ENCODE measurements at places on chromosomes 11 and 22. TPM values are rescaled to one million over a fixed set of nuclear protein-coding genes. Genes with fewer than 3 reads are reported as not detected.

GRCh38 chr11:43507171-43507570 is 148.5 kb downstream of the TTC17 start:
- no peaks in the 10 kb centered on the region for H3K27me3 ChIP-seq
- no peaks in the 10 kb centered on the region for H3K4me1 ChIP-seq
- H3K27ac ChIP-seq: no peak overlapping the region
- no peak for DNase-seq
- no peak overlapping the region for H3K4me3 ChIP-seq

Gene CAPN5
- 9.3 TPM for total RNA-seq

Gene CCDC15
- 3.2 TPM for total RNA-seq

Gene BIK
- total RNA-seq: 12.0 TPM

Gene DSCAML1
- not detected for total RNA-seq

All from esophagus squamous epithelium (tissue), 5 donors.